ENCODE measurements at places on chromosomes 2 and 18. TPM values are rescaled to one million over a fixed set of nuclear protein-coding genes. Genes with fewer than 3 reads are reported as not detected.
A peak's percentile ranks its signal among the peaks of the same experiment; 100 is the strongest.

- peaks cover 67% of the 10 kb centered on the region for H3K36me3 ChIP-seq
- H3K4me3 ChIP-seq: peak overlapping the region; percentile 90
- peak overlapping the region; percentile 88 for H3K27ac ChIP-seq
- H3K4me1 ChIP-seq: peaks cover 29% of the 10 kb centered on the region
Measured at GRCh38 chr2:233852056-233852455, 2.3 kb downstream of the HJURP start.

- DNase-seq: no peak
- no peak overlapping the region for H3K4me3 ChIP-seq
- no peak overlapping the region for H3K27ac ChIP-seq
Measured at GRCh38 chr18:34131006-34131405, 93.7 kb downstream of the NOL4 start.

GRCh38 chr18:58269931-58270330, 225.9 kb downstream of the NEDD4L start:
- DNase-seq: peak; percentile 70
- H3K27ac ChIP-seq: peak overlapping the region; percentile 95

DNA sequence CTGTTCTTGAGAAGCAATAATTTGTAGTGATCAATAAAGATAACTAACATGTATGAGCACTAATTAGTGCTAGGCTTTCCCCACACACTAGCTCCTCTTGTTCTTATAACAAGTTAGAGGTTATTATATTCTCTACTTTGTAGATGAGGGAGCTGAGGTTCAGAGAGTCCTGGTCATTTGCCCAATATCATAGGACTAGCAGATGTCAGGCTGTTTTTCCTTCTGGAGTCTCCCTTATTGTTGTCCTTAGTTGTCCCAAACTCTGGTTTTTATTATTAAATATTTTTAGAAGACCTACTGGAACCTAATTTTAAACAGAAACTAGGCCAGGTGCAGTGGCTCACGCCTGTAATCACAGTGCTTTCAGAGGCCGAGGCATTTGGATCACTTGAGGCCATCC, 16.5 kb upstream of the TTC39C start:
- H3K4me3 ChIP-seq: no peak overlapping the region
- no peaks in the 10 kb centered on the region for H3K36me3 ChIP-seq
- no peak for DNase-seq
- H3K27me3 ChIP-seq: no peaks in the 10 kb centered on the region
- peaks cover 36% of the 10 kb centered on the region for H3K4me1 ChIP-seq

DNA sequence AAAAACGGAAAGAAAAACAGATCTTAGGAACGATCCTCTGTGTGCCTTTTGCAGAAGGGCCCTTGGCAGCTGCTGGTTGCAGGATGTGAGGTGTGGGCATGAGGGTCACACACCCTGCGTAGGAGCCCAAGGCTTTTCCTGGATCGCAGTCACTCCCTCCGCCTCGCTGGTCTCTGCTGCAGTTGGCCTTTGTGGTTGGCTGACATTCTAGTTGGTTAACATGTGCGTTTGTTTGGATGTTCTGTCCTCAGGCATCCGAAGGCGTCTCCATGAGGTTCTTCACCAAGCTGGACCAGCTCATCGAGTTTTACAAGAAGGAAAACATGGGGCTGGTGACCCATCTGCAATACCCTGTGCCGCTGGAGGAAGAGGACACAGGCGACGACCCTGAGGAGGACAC, 61.7 kb downstream of the INPP5D start:
- H3K4me3 ChIP-seq: no peak overlapping the region
- H3K4me1 ChIP-seq: no peaks in the 10 kb centered on the region
- no peaks in the 10 kb centered on the region for H3K36me3 ChIP-seq
- peaks cover 19% of the 10 kb centered on the region for H3K27me3 ChIP-seq

- H3K27me3 ChIP-seq: no peaks in the 10 kb centered on the region
- no peaks in the 10 kb centered on the region for H3K4me1 ChIP-seq
- no peak for DNase-seq
- no peak overlapping the region for H3K27ac ChIP-seq
Measured at GRCh38 chr2:118611691-118612090, 235.8 kb downstream of the EN1 start.

GRCh38 chr2:8684540-8684877, 2.7 kb downstream of the ID2 start:
- peaks cover 20% of the 10 kb centered on the region for H3K4me1 ChIP-seq
- H3K4me3 ChIP-seq: peak overlapping the region; percentile 98
- DNase-seq: no peak
- H3K27ac ChIP-seq: peak overlapping the region; percentile 92
- peaks cover 56% of the 10 kb centered on the region for H3K36me3 ChIP-seq

DNA sequence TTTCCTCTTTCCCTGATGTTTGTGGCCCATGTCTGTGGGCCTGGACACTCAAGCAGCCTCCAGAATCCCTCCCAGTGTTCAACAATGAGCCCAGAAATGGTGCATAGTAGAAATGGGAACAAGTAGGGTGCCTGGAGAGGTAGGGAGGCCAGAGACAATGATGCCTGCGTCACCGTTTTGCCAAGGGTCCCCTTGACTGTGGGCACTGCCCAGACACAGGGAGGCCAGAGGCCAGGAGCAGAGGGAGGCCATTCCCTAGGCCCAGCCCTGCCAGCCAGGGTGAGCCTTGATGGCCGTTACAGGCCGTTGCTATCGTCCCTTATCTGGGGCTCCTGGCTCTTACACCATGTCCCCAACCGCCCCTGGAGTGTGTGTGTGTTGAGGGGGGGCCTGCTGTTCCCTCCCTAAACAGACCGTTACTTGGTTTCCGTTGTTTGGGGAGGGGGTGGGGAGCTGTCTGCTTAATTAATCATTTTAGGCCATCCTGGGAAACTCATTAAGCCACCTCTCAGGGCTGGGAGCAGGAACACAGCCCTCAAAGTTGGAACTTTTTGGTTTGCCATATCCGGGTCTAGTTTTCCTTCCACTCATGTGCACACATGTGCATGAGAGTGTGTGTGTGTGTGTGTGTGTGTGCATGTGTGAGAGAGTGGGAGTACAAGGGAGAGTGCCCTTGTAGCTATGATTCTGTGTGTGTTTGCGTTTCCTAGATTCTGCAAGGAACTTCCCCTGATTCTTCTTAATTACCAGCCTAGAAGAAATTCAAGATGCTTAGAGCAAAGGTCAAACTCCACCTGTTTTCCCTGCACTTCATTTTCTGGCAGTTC, 135.2 kb upstream of the HAAO start:
- DNase-seq: no peak
- no peak overlapping the region for H3K27ac ChIP-seq
- H3K36me3 ChIP-seq: no peaks in the 10 kb centered on the region

- no peak for DNase-seq
- H3K4me1 ChIP-seq: no peaks in the 10 kb centered on the region
- no peak overlapping the region for H3K27ac ChIP-seq
- no peak overlapping the region for H3K4me3 ChIP-seq
Measured at GRCh38 chr18:74509856-74510769, 13.9 kb downstream of the CNDP2 start.

GRCh38 chr18:63736876-63737275, 34.1 kb downstream of the SERPINB11 start:
- H3K4me1 ChIP-seq: peaks cover 48% of the 10 kb centered on the region
- no peaks in the 10 kb centered on the region for H3K27me3 ChIP-seq
- DNase-seq: peak; percentile 49
- peak overlapping the region; percentile 66 for H3K27ac ChIP-seq
- H3K4me3 ChIP-seq: no peak overlapping the region
- no peaks in the 10 kb centered on the region for H3K36me3 ChIP-seq

DNA sequence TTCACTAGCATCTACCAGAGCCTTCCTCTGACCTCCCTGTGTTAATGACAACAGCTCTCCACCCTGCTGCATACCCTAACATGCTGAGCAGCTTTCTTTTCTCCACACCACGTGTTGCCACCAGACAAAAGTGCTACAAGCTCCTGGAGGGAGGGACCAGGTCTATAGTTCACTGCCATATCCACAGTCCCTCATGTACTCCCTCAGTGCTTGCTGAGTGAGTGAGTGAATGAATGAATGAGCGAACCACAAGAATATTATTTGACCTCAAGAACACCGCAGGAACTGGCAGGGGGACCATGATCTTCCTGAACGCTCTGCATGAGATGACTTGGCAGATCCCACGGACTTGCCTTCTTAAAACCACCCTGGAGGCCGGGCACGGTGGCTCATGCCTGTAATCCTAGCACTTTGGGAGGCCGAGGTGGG, 47.4 kb upstream of the CAB39 start:
- H3K27me3 ChIP-seq: peaks cover 13% of the 10 kb centered on the region
- no peak overlapping the region for H3K4me3 ChIP-seq
- peaks cover 8% of the 10 kb centered on the region for H3K4me1 ChIP-seq
- H3K36me3 ChIP-seq: no peaks in the 10 kb centered on the region
- DNase-seq: no peak

- H3K4me3 ChIP-seq: no peak overlapping the region
- H3K4me1 ChIP-seq: no peaks in the 10 kb centered on the region
- H3K36me3 ChIP-seq: no peaks in the 10 kb centered on the region
- H3K27ac ChIP-seq: no peak overlapping the region
- H3K27me3 ChIP-seq: no peaks in the 10 kb centered on the region
Measured at GRCh38 chr2:132860220-132860619, 190.2 kb upstream of the LYPD1 start.

DNA sequence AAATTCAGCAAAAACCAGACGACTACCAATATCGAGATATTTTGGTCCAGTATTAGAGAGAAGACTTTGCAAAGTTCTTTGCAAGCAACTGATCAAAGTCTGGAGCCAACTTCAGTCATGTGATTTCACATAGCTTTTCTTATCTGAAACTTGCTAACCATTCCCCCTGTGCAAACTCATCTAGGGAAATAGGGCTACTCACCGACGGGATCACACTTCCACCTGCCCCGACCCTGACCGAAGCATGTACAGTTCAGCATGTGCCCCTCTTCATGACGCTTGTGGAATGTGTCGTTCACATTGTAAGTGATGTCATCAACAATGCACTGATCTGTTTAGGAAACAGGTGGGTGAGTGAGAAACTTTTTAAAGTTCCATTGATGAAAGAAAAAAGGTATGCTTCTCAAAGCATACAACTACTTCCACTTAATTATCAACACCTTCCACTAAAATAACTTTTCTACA, 15.4 kb downstream of the FN1 start:
- no peak for DNase-seq
- no peaks in the 10 kb centered on the region for H3K27me3 ChIP-seq
- H3K36me3 ChIP-seq: peaks cover 8% of the 10 kb centered on the region
- H3K4me1 ChIP-seq: peaks cover 11% of the 10 kb centered on the region

DNA sequence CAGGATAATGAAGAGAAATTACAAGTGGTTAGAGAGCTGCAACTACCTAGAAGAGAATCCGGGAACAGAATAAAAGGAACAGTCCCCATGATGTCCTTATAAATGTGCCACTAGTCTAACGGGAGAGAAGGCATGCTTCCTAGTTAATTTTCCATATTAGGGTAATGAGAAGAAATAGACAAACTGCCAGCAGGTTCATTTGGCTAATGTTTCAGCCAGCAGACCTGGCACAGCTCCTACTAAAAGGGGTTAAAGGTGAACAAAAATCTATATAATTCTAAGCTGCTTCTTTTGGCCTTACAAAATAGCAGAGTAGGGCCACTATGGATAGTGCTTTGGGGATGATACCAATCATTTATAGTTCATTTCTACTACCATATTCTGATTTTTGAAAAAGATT, 845.3 kb upstream of the GCFC2 start:
- no peaks in the 10 kb centered on the region for H3K4me1 ChIP-seq
- H3K27me3 ChIP-seq: no peaks in the 10 kb centered on the region
- H3K27ac ChIP-seq: no peak overlapping the region
- no peaks in the 10 kb centered on the region for H3K36me3 ChIP-seq
- no peak for DNase-seq
- H3K4me3 ChIP-seq: no peak overlapping the region

GRCh38 chr2:26179446-26179913, 6.6 kb downstream of the GAREM2 start:
- peaks cover 13% of the 10 kb centered on the region for H3K4me1 ChIP-seq
- peaks cover 5% of the 10 kb centered on the region for H3K36me3 ChIP-seq
- H3K4me3 ChIP-seq: peak overlapping the region; percentile 50

DNA sequence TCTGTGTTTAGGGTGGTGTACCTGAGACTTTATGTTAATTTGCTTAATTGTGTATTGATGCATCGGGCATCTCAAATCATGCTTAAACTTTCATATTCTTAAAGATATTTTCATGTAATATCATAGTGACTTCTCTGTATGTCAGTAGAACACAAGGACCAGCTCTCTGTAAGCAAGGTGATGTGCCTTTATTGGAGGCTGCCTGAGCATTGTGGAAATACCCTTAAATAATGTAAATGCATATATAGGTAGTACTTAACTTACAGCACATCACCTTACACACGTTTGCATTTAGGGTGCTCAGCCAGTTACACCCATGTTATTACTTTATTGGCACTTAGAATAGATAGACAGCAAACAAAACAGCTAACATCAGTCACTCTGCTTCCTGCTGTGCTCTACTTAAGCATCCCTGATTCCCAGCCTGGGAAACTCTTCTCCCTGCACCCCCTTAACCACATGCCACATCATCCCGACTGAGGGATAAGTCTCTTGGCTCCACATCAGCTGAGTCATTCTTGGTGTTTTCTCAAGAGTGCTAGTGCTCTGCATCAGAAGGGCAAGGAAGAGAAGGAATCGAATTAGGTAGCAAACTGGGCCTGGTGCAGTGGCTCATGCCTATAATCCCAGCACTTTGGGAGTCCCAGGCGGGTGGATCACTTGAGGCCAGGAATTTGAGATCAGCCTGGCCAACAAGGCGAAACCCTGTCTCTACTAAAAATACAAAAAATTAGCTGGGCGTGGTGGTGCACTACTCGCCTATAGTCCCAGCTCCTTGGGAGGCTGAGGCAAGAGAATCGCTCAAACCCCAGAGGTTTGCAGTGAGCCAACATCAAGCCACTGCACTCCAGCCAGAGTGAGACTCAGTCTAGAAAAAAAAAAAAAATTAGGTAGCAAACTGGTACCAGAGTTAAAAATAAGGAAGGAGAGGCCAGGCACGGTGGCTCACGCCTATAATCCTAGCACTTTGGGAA, 108.7 kb downstream of the MAP3K20 start:
- no peaks in the 10 kb centered on the region for H3K27me3 ChIP-seq
- DNase-seq: no peak
- no peak overlapping the region for H3K4me3 ChIP-seq

DNA sequence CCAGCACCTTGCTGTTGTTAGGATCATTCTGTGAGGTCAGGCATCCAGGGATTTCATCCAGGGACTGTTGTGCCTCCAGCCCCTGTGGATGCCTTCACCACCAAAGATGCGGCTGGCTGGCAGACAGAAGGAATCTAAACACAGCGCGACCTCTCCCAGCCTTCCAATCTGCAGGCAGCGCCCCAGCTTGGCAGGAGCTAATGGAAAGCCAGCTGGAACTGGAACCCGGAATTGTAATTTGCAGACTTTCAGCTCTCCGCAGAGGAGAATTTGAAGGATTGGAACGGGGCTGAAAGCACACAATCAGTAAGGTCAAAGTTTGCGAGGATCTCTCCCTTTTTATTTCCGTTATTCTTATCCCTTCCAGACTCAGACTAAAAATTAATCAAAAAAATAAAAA, 127.8 kb downstream of the TRIB2 start:
- H3K4me1 ChIP-seq: no peaks in the 10 kb centered on the region
- H3K27me3 ChIP-seq: no peaks in the 10 kb centered on the region
- no peak overlapping the region for H3K4me3 ChIP-seq
- H3K27ac ChIP-seq: no peak overlapping the region
- no peak for DNase-seq

ELOA2 gene
- not detected for total RNA-seq

DYSF gene
- total RNA-seq: 3.2 TPM

LIPG gene
- 44.0 TPM for total RNA-seq

REG3G gene
- total RNA-seq: not detected

INO80B gene
- 41.7 TPM for total RNA-seq
